Urinary bladder (tissue), 4 donors: ENCODE measurements at places on chromosomes 11 and 22. TPM values are rescaled to one million over a fixed set of nuclear protein-coding genes. Genes with fewer than 3 reads are reported as not detected.

Gene SYT13
- total RNA-seq = 0.37 TPM

Gene SLC22A24
- not detected for total RNA-seq

- no peak for DNase-seq
Measured at GRCh38 chr11:126607374-126607773, 251.9 kb downstream of the ST3GAL4 start.

DNA sequence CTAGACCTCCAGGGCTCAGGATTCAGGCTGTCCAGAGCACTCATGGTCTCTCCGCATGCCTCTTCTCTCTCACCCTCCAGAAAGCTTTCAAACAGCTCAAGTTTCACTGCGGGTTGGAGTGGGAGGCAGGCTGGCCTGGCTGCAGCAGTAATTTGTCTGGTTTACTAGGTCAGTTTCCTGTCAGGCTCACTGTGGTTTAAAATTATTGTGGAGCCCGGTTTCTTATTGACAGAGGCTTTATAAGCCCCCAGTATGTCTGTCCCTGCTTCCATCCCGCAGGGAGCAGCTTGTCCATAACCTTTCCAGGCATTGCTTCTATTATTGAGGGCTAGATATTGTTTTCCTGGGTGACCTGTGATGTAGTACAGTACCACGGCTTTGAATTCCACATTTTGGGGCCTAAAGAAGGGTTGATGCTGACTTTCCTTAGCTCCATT lies 235.3 kb upstream of the SORL1-AS1 start:
- DNase-seq = peak; percentile 43

DNA sequence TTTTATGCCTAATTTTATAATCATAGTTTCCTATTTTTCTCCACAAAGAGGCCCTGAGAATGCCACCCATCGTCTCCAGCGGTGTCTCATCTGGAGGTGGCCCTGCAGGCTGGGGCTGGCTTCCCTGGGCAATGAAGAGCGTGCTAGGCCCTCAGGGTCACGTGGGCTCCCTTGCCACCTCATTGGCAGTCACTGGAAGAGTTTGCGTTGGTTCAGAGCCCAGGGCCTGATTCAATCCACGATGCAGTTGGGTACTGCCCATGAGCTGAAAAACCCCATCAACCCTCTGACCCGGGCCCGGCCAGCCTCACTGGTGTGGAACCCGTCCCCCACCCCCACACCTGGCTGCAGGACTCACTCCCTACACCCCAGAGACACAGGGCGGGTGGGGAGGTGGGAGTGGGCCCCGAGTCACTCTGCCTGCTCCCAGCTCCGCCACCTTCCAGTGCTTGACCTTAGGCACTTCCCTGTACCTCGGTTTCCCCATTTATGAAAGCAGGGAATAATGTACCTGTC lies 43.4 kb upstream of the A4GALT start:
- no peak for DNase-seq

Gene CSNK2A3
- 2.4 TPM for total RNA-seq

DNA sequence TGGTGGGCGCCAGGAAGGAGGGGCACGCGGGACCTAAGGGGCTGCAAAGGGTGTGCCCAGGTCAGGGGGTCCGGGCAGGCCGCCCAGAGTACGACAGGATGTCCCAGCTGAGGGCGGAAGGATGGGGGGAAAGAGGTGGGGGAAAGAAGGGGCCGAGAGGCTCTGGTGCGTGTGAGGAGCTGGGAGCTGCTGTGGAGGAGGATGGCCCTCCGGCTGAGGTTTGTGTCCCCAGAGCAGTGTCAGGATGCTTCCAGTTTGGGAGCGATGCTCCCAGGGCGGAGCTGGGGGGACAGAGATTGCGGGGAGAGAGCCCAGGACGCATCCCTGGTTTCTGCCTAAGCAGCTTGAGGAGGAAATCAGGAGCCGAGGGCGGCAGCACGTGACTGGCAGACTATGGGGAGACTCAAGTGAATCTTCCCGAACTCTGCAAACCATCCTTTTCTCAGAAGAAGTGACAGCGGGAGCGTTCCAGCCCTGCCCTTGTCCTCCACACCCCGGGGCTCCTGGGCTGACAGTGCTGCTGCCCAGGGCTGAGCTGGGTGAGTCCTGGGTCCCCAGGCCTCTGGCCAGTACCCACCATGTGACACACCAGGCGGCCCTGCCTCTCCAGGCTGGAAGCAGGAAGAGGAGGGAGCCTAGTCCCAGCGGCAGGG lies 19.7 kb upstream of the TTLL12 start:
- DNase-seq = no peak

DNA sequence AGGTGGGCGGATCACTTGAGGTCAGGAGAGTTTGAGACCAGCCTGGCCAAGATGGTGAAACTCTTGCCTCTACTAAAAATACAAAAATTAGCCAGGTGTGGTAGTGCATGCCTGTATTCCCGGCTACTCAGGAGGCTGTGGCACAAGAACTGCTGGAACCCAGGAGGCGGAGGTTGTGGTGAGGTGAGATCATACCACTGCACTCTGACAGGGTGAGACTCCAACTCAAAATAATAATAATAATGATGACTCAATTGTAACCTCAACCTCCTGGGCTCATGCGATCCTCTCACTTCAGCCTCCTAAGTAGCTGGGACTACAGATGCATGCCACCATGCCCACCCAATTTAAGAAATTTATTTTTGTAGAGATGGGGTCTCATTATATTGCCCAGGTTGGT lies 15.6 kb upstream of the CHRNA10 start:
- no peak for DNase-seq

DNA sequence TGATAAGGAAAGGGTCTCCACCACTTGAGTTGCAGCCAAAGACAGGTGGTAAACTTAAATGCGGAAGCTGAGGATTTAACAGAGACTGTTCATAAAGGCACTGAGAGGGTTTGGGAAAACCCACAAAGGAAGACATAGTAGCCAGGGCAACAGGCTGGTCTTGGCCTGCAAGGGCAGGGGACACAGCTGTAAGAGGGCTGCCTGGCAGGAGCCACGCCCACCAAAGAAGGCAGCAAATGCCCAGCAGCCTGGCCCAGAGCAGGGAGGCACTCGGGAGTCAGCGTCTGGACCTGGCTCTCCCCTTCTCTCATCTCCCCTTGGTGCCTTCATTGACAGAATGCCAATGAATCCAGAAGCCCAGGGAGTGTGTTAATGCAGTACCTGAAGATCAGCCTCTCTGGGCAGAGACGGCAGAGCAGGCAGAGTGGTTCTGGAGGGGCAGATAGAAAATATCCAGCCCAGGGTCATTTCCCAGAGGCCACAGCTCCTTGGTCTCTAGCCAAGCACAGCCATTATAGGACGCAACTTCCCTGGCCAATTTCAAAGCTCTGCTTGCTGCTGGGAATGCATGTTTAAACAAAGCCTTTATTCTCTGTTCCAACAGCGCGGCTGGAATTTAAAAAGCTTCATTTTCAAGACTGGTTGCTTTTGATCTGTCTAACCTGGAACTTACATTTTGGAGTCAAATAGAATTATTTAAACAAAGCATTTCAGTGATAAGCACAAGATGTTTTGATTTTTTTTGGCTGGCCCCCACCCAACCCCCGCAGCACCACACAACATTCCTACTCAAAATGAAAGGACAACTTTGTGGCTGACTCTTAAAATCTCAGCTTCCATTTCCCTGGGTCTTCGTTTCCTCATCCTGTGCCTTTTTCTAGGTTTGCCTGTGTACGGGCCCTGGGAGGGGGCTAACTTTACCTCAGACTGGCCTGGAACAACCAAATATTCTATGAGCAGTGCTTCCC lies 125.6 kb upstream of the LMO1 start:
- DNase-seq = peak; percentile 11

Gene HBE1
- total RNA-seq = 3.0 TPM

DNA sequence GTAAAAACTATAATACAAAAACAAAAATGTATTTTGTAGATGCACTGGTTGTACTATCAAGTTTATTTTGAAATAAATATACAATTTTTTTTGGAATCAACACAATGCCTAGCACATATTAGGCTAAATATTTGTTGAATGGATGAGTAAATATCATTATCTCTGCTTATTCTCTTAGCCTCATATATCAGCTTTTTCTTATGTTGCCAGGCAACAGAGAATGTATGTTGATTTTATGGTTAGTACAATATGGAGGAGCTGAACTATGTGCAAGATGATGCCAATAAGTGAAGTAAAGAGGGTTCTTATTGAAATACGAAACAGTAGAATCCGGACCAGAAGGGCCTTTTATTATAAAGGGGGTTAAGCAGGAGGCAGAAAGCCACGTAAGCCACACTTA lies 94.9 kb downstream of the FAR1 start:
- DNase-seq = no peak

Gene SCN4B
- total RNA-seq = 4.8 TPM
